NCI-H2081 treated with DMSO at 0.1 percent for 48 hours (cell line): ENCODE measurements at places on chromosomes 6 and 20.

GRCh38 chr6:13256266-13257001 lies 71.9 kb downstream of the TBC1D7 start:
- no peak for DNase-seq

DNA sequence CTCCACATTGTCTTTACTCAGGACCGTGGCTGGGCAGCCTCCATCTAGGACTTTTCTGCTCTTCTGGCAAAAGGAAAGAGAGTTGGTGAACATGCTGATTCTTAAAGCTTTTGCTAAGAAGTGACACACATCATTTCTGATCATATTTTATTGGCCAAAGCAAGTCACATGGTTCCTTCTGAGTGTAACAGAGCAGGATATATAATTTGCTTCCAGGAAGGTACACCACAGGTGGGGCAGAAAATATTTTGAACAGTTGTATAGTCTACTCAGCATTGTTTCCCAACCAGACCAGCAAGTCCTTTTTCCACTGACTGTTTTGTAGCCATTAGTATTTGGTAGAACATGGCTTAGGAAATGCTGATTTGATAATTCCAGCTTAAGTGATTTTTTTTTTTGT lies 73.5 kb downstream of the AKAP7 start:
- no peak for DNase-seq

GRCh38 chr6:143241111-143241510 lies 180.4 kb downstream of the AIG1 start:
- no peak for DNase-seq

- no peak for DNase-seq
Observed at GRCh38 chr6:102398788-102399390, 1005.4 kb downstream of the GRIK2 start.
